ENCODE measurements at places on chromosomes 16 and 17.
A peak's percentile ranks its signal among the peaks of the same experiment; 100 is the strongest.

- DNase-seq, result no peak
Measured at GRCh38 chr17:82534401-82534812, 14.9 kb downstream of the FOXK2 start.

GRCh38 chr17:4485676-4486646 is 12.7 kb upstream of the SPNS2 start:
- DNase-seq, result peak; percentile 63

- DNase-seq, result peak; percentile 60
Measured at GRCh38 chr16:10964891-10965326, 20.5 kb downstream of the CLEC16A start.

DNA sequence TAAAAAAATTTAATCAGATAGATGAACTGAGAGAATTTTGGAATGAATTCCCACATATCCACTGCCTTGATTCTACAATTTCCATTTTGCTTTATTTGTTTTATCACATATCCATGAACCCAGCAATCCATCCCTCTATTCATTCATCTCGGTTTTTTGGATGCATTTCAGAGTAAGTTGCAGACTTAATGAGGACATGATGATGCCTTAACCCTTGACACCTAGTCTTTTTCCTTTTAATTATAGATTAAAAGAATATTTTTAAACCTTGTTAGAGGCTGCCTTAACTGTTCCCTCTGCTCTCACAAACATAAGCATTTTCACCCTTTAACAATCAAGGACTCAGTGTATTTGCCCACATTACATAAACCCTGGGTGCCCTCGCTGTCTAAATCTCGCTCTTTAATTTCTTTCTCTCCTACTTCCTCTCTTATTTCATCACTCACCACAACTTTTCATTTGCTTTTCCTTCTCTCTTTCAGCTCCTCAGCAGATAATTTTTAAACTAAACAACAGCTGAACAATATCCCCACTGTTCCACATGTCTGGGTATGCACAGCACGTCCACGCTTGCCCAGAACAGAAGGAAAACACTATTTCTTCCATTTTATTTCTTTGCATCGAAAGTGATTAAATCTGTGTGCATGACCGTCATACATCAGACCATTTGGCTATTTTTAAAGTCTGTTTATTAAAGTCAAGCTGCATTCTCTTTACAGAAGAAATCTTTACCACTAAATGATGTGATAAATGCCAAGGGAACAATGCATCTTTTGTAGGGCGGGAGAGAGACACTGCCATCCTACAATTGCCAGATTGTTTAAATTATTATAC is 39.9 kb downstream of the IQCK start:
- DNase-seq, result no peak

DNA sequence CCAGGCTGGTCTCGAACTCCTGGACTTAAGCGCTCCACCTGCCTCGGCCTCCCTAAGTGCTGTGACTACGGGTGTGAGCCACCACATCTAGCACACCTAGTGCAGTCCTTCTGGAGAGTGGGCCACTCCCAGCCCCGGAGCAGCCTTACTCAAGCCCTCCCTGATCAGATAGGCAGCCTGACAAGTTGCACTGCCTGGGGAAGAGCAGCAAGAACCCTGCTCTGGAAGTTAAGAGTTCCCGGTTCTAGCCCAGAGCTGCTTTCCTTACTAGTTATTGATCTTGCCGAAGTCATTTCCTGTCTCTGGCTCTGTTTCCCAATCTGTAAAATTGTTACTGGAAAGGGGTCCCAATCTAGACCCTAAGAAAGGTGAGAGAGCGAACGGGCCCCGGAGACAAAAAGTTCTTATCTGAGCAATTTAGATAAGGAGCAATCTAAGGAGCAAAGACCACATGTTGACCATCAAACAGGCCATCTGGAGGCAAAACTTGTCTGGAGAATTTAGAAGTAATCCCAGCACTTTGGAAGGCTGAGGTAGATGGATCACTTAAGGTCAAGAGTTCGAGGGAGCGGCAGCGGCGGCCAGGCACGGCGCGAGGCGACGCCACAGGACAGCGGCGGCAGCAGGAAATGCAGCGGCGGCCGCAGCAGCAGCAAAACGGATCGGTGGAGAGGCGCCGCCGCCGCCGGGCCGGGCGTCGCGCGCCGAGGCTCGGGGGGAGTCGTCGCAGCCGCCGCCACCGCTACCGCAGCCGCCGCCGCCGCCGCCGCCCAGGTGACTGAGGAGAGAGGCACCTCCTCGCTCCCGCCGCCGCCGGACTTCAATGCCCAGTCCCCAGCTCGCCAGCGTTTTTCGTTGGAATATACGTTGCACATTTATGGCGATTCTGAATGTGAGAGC is 4.3 kb upstream of the NAGLU start:
- peak; percentile 58 for DNase-seq

DNA sequence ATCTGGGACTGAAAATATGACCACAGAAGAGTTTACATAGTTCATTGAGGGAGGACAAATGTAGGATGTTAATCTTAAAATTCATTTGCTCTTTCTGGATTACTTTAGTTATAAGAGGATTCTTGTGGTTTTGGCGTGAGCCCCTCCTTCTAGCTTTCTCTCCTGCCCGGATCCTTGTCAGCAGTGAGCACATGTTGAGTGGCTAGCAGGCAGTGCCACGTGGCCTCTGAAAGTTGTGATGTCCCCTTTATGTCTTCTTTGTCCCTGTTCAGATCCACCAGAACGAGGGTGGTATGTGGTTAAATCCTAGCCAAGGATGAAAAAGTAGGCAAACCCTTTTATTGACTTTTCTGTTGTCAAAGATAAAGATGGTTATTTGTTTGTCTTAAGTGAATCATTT is 83.8 kb downstream of the GNAO1 start:
- no peak for DNase-seq

GRCh38 chr16:62829607-62830006 is 793.4 kb upstream of the CDH8 start:
- no peak for DNase-seq

- no peak for DNase-seq
Measured at GRCh38 chr17:32954477-32954876, 26.5 kb downstream of the TMEM98 start.

- no peak for DNase-seq
Measured at GRCh38 chr17:27269974-27270373, 23.9 kb upstream of the WSB1 start.

DNA sequence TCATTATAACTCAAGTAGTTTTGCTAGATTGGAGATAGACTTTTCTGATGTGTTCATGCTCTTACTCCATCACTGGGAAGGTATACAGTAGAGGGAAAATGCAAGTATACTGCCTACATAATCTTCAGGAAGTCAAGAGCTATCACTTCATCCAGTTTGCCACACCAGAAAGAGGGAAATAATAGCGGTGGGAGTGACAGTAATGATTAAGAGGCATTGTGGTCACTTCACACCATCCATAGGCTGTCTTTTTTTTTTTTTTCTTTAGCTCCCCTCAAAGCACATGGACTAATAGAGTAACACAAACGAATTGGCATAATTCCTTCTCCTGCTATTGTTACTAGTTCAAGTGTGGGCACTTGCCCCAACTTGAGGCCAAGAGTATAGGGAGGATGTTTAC is 28.4 kb upstream of the HLF start:
- DNase-seq, result no peak

DNA sequence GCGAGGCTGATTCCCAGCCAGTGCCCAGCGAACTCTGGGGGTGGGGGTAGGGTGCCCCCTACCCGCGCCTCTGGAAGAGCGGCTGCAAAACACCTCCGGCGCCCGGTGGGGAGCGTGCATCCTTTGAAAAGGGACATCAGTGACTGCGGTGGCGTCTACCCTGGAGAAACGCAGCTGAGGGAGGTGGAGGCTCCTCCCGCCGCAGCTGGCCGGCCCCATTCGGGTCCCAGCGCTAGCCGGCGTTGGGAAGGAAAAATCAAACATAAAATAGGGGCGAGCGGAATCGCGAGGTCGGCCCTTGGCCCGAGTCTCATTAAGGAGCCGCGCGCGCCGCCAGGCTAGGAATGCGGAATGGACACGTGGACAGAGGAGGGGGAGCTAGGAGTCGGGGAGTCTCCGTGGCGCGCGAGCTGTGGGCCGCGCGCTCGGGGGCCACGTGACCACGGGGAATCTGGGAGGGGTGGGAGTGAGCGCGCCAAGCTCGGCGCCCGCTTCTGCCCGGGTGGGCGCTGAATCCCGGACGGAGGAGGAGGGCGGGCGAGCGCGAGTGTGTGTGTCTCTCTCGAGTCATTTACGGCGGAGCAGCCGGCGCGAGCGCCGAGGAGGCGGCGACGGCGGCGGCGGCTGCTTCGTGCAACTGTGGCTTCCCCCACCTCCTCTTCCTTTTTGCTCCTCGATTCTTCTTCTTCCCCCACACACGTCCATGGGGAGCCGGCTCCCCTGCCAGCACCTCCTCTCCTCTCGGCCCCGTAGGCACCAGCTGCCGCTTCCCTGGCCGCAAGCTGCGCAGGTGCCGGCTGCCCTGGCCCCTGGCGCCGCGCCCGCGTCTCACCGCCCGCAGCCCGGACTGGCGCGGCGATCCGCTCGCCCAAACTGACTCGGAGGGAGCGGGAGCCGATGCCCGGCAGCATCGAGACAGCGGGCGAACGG is at the start of gene TMEM132E:
Gene TMEM132E, plus strand, starts transcription at position 566 of the 930 bp plus-strand sequence. CDS start 1,495 bp downstream, outside the sequence.
- peak; percentile 24 for DNase-seq

DNA sequence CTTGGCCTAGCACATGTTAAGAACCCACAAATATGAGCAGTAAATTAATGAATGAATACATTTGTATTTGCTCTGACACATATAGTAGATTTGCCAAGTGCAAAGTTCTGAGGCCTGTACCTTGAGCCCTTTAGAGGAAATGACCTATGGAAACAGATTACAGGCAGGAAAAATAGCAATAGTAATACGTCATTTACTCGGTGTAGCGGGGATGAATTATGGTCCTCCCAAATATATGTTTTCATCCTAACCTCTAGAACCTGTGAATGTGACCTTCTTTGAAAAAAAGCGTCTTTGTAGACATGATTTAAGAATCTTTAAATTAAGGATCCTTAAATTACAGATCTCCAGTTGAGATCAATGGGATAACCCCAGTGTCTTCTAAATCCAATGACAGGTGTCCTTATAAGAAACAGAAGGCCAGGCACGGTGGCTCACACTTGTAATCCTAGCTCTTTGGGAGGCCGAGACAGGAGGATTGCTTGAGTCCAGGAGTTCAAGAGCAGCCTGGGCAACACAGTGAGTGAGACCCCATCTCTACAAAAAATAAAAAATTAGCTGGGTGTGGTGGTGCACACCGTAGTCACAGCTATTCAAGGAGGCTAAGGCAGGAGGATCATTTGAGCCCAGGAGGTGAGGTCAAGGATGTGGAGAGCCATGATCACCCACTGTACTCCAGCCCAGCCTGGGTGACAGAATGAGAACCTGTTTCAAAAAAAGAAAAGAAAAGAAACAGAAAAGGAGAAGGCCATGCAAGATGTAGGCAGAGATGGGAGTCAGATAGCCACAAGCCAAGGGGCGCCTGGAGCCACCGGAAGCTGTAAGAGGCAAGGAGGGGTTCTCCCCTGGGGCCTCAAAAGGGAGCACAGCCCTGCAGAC is 5.1 kb upstream of the ITPRIPL2 start:
- DNase-seq, result no peak

GRCh38 chr17:73365301-73365874 is 53.6 kb upstream of the CDC42EP4 start:
- no peak for DNase-seq

- DNase-seq, result no peak
Measured at GRCh38 chr17:17109256-17109655, 67.0 kb downstream of the MPRIP start.

- DNase-seq, result no peak
Measured at GRCh38 chr16:9836118-9836736, 346.0 kb downstream of the GRIN2A start.

DNA sequence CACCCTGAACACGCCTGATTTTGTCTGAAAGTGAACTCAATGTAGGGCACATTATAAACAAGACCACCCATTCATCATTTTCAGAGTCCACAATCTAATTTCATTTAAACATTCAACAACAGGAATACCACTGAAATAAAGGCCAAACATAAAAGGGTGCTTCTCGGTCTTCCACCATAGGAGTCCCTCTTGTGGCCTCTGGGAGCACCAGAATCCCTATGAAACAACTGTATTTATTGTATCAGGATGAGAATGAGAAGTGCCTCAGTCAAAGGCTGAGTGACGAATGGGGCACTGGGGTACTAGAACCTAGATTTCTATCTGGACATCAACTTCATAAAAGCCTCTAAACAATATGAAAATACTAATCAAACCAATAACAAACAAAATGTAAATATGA is 40.4 kb downstream of the NXPH3 start:
- no peak for DNase-seq

- DNase-seq, result no peak
Measured at GRCh38 chr17:39402890-39403605, 1.6 kb upstream of the FBXL20 start.

DNA sequence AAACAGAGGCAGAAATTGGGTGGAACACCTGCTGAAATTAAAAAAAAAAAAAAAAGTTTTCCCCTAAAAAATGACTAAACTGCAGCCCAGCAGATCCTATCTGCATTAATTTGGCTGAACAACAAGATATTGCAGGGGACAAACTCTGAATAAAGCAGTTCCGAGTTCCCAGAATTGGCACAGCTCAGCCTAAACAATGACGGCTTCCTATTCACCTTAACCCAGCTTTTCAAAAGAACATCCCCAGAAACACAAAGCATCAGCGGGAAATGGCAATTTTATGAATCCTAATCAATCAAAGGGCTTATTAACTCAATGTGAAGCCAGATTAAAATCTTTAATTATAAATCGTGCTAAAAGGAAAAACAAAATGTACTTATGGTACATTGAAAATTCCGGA is 497.8 kb upstream of the ZFHX3 start:
- DNase-seq, result no peak

DNA sequence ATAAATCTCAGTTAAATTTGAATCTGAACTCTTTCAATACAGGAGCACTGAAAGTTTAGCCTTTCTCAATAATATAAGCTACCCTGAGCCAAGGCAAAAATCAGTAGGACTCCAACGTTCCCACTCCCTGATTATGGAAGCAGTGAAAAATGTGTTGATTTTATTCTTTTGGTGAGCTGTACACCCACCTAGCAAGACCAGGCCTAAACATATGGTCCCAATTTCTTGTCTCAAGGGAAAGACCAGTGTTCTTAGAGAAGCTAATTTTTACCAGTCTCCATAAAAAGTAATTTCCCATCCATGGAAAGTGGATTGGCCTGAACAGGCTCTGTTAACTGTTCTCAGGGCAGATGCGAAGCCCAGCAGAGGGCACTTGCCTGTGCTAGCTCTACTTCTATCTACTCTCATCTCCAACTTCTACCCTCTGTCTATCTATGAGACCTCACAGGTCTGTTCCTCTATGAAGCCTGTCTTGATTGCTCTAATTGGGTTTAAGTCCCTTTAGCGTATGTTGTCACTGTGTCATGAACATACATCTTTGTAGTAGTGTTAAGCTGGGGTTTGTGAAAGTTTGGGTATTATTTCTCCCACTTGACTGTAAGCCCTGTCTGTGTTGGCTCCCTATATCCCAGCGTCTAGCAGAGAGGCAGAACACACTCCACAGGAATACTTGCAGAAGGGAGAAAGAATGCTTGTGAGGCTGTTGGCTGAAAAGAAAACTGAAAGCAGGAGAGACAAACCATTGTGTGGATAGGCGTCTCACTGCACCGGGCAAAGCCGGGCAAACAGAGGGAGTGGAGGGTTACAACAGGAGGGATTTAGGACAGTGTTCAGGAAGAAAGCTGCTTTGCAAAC is 167.1 kb upstream of the MAF start:
- no peak for DNase-seq

GRCh38 chr16:55379876-55380390 is 55.9 kb downstream of the IRX6 start:
- DNase-seq, result no peak

All from activated CD4-positive, alpha-beta T cell treated with anti-CD3 and anti-CD28 coated beads, Interleukin-2, amount 50 U/mL, for 48 hours (primary cell).